Stimulated activated CD4-positive, alpha-beta T cell treated with anti-CD3 and anti-CD28 coated beads, Interleukin-4, amount 100 ng/mL, for 4 hours (primary cell): ENCODE measurements at places on chromosomes 12 and 14.
A peak's percentile ranks its signal among the peaks of the same experiment; 100 is the strongest.

DNA sequence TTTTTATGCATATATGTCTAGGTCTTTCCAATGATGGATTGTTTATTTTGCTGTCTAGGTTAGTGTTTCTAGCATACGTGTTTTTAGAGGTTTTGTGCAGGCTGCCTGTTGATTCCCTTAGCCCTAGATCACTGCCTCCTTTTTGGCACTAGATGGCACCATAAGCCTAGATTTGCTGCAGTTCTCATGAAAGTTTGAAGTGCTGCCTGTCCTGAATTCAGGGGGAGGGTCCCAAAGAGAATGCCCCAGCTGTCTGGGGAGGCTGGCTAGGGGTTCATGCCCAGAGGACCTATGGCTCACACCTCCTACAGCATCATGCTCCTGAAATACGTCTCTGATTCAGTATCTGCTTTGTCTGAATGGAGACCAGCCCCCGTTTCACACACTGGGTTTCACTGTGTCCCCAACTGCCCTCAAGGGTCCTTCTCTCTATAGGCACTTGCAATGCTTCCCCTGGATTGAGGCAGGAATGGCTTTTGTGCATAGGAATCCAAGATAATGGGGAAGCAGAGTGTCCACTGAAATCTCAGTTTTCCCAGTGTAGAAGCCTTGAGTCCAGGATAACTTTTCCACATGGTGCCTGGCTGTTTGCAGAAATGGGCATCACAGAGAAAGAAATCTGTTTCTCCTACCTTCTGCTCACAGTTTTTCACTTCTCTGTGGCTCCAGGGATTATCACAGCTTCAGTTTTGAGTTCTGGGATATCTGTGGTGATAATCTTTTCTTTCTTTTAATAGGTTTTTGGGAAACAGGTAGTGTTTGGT lies 14.2 kb upstream of the TXNRD1 start:
- peak; percentile 8 for DNase-seq

GRCh38 chr14:86501611-86502010 lies 971.7 kb downstream of the FLRT2 start:
- no peak for DNase-seq

- no peak for DNase-seq
Measured at GRCh38 chr14:66009089-66009488, 477.1 kb upstream of the CCDC196 start.

GRCh38 chr12:120350576-120351350 lies 18.2 kb downstream of the MSI1 start:
- DNase-seq: no peak

- no peak for DNase-seq
Measured at GRCh38 chr12:42652048-42652447, 62.5 kb upstream of the PRICKLE1 start.

DNA sequence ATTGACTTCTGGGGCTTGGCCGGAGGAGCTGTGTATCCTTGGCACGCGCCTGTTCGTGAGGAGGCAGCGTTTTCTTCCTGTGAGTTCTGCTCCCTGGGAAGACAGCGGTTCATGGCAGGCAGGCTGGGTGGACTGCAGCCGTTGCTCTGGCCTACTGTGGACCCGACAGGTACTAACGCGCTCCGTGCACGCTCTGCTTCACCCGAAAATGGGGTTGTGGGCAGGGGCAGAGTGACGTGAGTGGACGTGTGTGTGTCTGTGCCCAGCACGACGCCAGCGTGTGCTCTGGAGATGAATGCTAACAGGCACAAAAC lies 179.1 kb downstream of the KIF26A start:
- DNase-seq: no peak

GRCh38 chr12:39441963-39442830 lies 723 bp downstream of the KIF21A start:
- DNase-seq: peak; percentile 45

DNA sequence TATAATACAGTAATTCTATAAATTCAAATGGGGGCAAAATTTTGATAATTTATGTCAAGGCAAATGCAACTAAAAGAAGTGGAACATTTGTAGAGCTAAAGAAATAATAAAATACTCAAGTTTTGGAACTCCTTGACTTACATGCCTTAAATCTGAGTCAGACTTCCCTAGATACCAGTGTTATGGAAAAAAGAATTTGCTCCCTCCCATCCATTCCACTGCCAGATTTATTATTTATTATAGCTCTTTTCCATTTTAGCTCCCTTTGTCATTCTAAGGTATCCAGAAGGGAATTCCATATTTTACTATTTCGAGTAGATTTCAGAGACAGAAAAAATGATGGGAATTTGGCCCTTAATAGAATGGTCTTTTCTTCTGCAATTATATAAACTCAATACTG lies 44.0 kb downstream of the RHOJ start:
- DNase-seq: no peak
